K562 (cell line): ENCODE measurements at places on chromosomes 3 and 15.

GRCh38 chr3:171829841-171830517 is 13.2 kb upstream of the TMEM212 start:
- DNase-seq = peak; percentile 58

- no peak for DNase-seq
These were observed 29.3 kb downstream of the SPSB4 start for GRCh38 chr3:141080431-141080830.

- no peak for DNase-seq
These were observed 18.7 kb downstream of the UQCC5 start for GRCh38 chr3:52555056-52555455.

DNA sequence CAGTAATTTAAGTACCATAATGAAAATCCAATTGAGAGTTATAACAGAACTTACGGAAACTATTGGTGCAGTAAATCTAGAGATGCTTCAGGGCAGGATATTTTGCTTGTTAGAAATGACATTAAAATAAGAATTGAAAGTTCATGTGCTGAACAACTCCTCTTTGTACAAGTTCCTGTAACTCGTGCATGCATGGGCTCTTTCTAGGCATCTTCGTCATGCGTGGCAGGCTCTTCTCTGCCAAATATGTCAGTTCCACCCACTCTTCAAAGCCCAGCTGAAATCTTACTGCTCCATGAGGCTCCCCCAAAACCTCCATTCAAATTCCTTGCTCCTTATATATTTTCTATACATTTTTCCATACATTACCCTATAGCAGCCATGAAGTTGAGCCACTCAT is 48.7 kb downstream of the FBN1 start:
- DNase-seq = no peak

GRCh38 chr15:23629234-23629805 is 18.3 kb downstream of the MAGEL2 start:
- peak; percentile 16 for DNase-seq

DNA sequence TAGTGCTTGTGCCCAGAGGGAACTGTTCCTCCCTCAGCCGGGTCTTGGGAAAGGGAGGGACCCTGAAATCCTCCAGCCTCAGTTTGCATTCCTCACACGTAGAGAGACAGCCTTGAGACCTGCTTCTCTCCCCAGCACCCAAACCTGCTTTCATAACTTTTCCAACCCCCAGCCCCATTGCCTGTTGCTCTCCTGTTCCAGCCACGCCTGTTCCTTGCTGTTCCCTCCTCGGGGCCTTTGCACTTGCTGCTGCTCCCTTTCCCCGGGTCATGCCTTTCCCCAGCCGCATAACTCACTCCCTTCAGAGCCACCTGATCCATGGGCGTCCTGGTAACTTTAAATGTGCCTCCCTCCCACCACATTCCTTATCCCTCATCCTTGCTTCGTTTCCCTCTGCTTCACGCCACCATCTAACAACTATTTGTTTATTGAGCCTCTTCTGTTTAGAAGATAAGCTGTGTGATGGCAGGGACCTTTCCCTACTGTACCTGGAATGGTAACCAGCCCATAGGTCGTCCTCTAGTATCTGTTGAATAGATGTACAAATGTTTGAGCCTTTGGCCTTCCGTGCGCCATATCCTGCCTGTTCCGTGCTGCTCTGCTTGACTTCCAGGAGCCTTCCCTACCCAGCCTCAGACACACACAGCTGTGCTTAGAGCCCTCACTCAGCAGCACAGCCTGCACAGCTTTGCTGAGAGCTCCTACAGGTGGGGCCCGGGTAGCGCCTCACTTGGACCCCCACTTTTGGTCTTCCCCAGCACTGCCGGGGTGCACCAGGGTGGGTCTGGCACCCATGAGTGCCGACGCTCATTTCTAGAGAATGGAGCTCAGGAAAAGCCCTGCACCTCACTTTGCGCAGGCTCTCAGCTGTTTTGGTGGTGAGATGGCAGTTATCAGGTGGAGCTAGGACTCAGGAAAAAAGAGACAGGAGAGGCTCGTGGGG is 60.2 kb downstream of the SCN5A start:
- no peak for DNase-seq

GRCh38 chr15:54772663-54773062 is 424.1 kb downstream of the RSL24D1 start:
- DNase-seq = no peak

- no peak for DNase-seq
These were observed 206.8 kb upstream of the IL12A start for GRCh38 chr3:159781867-159782266.

- DNase-seq = no peak
These were observed 76.0 kb upstream of the NECTIN3 start for GRCh38 chr3:110995461-110996231.

DNA sequence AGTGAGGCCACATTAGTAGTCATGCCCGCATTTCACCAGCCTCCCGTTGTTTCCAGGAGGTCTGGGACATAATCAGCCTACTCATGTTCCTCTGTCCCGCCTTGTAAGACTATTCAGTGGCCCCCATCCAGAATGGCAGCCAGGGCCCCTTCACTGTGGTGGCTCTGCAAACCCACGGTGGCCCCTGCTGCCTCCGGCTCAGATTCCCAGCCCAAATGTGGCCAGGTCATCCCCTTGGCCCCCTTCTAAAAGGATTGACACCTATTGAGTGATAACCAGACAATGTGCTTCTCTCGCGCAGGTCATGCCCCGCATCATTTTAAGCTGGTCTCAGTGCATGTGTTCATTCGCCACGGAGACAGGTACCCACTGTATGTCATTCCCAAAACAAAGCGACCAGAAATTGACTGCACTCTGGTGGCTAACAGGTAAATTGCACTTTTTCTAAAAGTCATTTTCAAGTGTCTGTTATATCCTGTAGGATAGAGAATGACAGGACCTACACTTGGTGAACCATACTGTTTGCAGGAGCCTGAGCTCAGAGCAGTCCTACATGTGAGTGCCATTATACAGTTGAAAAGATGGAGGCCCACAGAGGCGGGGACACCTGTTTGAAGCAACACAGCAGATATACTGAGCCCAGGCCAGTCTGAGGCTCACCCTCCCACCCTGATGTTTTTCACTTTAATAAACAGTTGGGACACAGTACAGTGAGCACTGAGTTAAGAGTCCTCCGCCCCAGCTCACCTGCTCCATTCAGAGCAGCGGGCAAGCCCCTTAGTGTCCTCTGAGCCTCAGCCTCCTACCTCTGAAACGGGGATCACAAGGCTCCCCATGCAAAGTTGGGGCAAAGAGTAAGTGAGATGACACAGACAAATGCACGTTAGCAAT is 47.7 kb downstream of the PXYLP1 start:
- DNase-seq = no peak

DNA sequence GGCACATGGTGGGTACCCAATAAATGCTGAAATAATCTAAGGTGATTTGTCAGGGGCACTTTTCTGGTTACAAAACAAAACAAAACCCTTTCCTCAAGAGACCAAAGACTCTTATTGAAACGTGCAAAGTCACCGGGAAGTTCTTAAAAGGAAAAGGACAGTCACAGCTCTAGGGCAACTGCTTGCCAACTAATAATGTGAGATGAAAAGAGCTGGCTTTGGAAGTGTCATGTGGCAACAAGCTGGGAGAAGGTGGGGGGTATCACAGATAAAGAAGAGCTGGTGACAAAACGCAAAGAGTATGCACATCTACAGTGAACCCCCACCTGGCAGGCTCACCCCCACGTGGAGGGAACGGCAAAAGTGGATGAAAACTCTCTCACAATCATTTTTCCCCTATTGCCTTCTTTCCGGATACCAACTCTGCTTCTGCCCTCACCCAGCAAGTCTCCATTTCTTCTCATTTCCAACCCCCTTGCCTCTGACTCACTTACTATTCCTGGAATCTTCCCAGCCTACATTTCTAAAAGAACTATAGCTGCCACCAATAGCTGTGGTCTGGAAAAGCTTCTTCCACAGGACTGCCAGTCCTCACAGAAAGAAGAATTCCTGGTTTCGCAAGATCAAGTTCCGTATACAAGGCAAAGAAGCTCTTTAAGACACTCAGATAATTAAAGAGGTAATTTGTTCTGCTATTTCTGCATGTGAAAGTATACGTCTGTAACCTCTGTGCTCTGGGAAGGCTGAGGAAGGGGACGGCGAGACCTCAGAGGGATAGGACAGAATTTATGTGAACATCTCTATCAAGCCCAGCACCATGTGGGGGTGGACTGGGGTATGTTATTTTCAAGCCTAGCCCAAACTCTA is 21.8 kb upstream of the ANPEP start:
- DNase-seq = no peak

DNA sequence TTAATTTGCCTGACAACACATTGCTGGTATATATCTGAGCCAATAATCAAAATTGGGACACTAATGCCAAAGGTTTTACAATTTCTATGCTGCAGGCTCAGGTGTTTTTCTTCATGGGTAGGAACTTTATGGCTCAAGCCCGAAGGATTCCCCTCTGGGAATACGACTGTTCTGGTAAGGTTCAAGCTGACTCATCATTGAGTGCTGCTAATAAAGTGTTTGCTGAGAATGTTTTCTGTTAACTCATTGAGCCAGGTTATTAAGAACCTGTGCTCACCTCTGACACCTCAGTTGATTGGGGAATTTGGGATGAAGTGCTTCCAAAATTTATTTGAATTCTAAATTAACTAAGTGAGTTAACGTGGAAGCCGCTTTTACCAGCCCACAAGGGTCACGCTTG is 135.8 kb upstream of the CTDSPL start:
- no peak for DNase-seq

DNA sequence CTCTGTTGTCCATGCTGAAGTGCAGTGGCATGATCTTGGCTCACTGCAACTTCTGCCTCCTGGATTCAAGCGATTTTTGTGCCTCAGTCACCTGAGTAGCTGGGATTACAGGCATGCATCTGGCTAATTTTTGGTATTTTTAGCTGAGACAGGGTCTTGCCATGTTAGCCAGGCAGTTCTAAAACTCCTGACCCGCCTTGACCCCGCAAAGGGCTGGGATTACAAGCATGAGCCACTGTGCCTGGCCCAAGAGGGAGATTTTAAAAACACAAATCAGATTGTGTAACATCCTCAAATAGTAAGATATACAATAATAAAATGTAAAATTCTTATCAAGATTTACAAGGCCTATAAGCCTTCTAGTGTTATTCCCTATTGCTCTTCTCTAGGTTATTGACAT is 62.5 kb upstream of the PHLDB2 start:
- no peak for DNase-seq

- no peak for DNase-seq
These were observed 193.2 kb downstream of the LRRN1 start for GRCh38 chr3:3992312-3992874.

DNA sequence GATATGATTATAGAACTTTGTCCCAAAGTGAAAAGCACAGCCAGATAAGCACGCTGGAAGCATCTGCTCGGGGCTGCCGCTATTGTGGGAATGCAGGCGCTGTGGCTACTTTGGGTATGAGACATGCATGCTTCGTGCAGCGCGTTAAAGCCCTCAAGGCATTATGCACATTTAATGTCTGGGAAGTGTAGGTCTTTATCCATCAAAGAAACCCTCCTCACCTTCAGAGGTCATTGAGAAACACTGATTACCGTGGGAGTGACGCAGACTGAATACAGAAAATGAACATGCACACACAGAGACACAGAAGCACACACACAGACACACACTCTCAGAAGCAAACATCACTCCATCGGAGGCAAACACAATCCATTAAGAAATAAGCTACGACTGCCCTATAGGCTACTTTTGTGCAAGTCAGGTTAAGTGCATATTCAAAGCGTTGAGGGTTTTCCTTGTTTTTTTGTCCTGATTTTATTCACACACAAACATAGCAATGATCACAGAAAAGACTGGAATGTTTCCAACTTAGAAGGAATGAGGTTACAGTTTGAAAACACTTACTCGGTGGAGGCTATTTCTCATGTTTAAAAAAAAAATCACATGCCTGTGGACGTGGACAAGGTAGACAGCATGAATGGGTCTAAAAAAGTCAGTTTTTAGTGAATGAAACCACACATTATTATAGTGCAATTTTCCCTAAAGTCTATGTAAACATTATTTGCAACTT is 68.5 kb downstream of the PLCH1 start:
- DNase-seq = no peak

GRCh38 chr3:52068730-52069129 is 12.4 kb upstream of the DUSP7 start:
- DNase-seq = no peak

GRCh38 chr3:176037636-176038035 is 1159.6 kb downstream of the TBL1XR1 start:
- no peak for DNase-seq

DNA sequence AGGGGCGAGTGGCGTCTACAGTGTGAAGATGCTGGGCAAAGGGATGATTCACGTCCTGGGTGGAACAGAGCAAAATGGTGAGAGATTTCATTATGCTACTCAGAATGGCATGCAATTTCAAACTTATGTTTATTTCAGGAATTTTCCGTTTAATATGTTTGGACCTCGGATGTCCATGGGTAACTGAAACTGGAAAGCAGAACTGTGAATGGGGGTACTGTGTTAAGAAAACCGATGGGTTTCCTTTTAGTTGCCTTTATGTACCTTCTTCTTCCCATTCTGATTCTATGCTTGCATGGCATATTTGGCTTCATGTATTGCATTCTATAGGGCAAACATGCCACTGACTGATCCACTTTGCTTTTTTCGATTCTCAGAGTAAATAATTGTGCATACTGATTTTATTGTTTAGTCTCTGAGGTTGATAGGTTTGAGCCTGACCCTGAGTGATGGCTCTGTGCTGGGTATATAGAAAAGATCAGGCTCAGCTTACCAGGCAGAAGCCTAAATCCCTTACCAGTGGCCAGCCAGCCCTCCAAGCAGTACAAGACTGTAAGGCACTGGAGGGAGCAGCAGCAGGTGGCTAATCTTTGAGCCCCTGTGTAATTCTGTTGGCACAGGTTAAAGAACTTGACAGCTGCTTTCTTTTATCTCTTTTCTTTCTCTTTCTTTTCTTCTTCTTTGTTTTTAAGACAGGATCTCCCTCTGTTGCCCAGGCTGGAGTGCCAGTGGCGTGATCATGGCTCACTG is 4.5 kb downstream of the QTRT2 start:
- no peak for DNase-seq

DNA sequence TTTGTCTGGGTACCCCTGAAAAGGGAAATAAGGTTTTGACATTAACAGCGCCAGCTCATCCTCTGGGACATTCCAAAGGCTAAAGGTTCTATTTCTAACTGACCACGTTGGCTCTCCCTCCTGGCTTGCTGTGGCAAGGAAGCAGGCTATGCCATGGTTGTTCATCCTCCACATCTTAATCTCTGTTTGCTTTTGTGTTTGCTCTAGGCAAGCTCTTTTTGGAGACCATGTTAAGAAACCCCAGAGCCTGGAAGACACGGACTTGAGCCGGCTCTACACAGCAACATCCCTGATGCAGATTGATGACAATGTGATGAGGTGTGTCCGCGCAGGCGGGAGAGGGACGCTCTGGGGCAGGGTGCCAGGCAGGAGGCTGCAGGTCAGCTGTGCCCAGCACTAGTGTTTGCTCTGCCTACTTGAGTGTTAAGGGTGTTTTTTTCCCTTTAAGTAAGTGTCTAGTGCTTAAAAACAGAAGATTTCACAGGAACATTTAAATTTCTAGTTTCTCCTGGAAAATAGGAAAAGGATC is 33.3 kb downstream of the RLBP1 start:
- no peak for DNase-seq
